ENCODE measurements at places on chromosomes 6 and 20.

DNA sequence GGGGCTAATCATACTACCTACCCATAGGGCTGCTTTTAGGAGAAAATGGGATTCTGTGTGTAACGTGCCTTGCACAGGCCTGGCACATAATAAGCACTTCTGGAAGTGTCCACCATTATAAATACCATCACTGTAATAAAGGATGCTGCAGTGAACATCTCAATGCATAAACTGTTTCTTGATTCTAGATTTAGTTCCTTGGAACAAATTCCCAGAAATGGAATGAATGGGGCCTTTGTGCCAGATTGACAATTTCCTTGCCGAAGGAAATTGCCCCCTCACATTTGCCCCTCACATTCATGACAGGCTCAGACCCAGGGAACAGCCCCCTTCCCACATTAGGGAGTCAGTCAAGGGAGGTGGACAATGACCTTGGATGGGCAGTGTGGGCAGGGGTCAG, 29.2 kb downstream of the BPIFB4 start:
- H3K36me3 ChIP-seq = no peaks in the 10 kb centered on the region
- no peak for DNase-seq
- no peak overlapping the region for H3K4me3 ChIP-seq
- H3K4me1 ChIP-seq = no peaks in the 10 kb centered on the region
- H3K27me3 ChIP-seq = no peaks in the 10 kb centered on the region

DNA sequence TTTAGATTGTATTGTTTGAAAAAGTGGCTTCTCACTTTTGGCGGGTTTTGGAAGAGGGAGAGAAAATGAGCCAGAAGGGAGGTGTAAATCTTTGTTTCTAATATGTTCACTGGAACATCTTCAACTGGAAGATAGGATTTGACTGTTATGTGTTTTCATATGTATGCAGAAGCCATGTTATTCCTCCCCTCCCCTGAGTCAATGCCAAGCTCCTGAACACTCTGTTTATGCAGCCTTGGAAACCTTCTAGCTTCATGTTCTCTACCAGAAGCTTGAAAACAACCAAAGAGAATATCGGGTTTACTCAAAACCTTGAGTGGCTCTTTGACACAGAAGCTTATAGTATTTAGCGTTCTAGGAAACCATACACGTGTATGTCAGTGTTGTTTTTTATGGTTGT, 279.1 kb downstream of the PRL start:
- H3K36me3 ChIP-seq = no peaks in the 10 kb centered on the region
- DNase-seq = no peak
- H3K27me3 ChIP-seq = no peaks in the 10 kb centered on the region

- DNase-seq = no peak
- no peaks in the 10 kb centered on the region for H3K4me1 ChIP-seq
- no peaks in the 10 kb centered on the region for H3K36me3 ChIP-seq
Measured at GRCh38 chr6:113833537-113833936, 23.6 kb upstream of the MARCKS start.

GRCh38 chr20:49186535-49187329, 1.4 kb downstream of the STAU1 start:
- H3K27ac ChIP-seq = peak overlapping the region; percentile 87
- peaks cover 29% of the 10 kb centered on the region for H3K36me3 ChIP-seq
- H3K4me3 ChIP-seq = peak overlapping the region; percentile 95

GRCh38 chr20:58666702-58667101, 15.6 kb downstream of the STX16 start:
- no peak overlapping the region for H3K4me3 ChIP-seq
- H3K27me3 ChIP-seq = no peaks in the 10 kb centered on the region
- H3K36me3 ChIP-seq = peaks cover 24% of the 10 kb centered on the region

GRCh38 chr6:78832091-78832808, 35.1 kb upstream of the IRAK1BP1 start:
- H3K4me3 ChIP-seq = no peak overlapping the region
- H3K27ac ChIP-seq = no peak overlapping the region
- DNase-seq = no peak
- H3K27me3 ChIP-seq = peaks cover 14% of the 10 kb centered on the region
- no peaks in the 10 kb centered on the region for H3K36me3 ChIP-seq
